ENCODE measurements at places on chromosomes 5 and 9. TPM values are rescaled to one million over a fixed set of nuclear protein-coding genes. Genes with fewer than 3 reads are reported as not detected.

Gene HTR4
- not detected for total RNA-seq

Gene SNCB
- not detected for total RNA-seq

Gene SEC24A
- 16.2 TPM for total RNA-seq

Gene SPOCK1
- not detected for total RNA-seq

Gene GRIN1
- total RNA-seq: not detected

Gene ZDHHC21
- 4.9 TPM for total RNA-seq

Gene GPR21
- total RNA-seq: 0.91 TPM

Gene YTHDC2
- 44.2 TPM for total RNA-seq

Gene TMEM215
- not detected for total RNA-seq

Gene PCDHB15
- total RNA-seq: not detected

Gene DMGDH
- total RNA-seq: not detected

Gene FBP2
- total RNA-seq: not detected

Gene TEX48
- not detected for total RNA-seq

Gene DOLPP1
- total RNA-seq: 11.1 TPM

Gene CCDC152
- total RNA-seq: 7.8 TPM

Gene CBY3
- not detected for total RNA-seq

Gene SAXO1
- total RNA-seq: 0.26 TPM

Gene CCNJL
- total RNA-seq: not detected

Gene CDK7
- 20.6 TPM for total RNA-seq

Gene AMBP
- total RNA-seq: not detected

Gene TMEM174
- total RNA-seq: not detected

Measured in naive thymus-derived CD8-positive, alpha-beta T cell (primary cell).